Bone marrow (tissue), 2 donors: ENCODE measurements at places on chromosomes 5 and 9.

- DNase-seq, result no peak
These were observed 152.7 kb upstream of the GAS1 start for GRCh38 chr9:87100001-87100400.

DNA sequence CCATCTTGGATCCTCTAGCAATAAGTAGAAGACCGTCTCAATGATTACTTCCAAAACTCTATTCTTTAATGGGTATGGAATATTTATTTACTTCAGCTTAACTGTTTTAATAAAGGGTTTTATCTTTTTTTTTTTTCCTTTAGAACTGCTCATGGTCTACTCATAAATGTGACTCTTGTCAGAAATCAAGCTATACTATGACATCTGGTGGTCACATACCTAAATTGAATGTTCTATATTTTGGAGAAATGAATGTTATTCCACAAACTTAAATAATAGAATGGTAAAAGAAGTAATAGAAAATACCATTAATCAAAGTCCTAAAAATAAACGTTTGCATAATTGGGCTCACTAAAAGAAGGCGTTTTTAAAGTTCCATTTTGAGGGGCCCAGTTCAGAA lies 131.2 kb upstream of the PLCXD3 start:
- no peak for DNase-seq

DNA sequence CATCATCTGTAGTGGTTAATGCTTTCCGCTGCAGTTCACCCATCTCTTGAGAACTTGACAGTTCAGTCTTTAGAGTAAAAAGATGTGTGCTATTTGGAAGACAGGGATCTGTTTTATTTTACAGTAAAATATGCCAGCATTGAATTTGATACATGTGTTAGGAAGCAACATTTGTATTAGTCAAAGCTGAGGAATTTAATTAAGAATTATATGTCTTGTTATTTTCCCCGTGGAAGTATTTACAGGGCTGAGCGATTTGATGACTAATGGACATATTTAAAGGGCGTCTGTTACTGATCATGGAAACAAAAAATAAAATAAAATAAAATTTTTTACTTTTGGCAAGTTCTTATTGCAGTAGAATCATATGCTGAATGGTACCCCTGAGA lies 101.3 kb downstream of the PAM start:
- DNase-seq, result no peak

DNA sequence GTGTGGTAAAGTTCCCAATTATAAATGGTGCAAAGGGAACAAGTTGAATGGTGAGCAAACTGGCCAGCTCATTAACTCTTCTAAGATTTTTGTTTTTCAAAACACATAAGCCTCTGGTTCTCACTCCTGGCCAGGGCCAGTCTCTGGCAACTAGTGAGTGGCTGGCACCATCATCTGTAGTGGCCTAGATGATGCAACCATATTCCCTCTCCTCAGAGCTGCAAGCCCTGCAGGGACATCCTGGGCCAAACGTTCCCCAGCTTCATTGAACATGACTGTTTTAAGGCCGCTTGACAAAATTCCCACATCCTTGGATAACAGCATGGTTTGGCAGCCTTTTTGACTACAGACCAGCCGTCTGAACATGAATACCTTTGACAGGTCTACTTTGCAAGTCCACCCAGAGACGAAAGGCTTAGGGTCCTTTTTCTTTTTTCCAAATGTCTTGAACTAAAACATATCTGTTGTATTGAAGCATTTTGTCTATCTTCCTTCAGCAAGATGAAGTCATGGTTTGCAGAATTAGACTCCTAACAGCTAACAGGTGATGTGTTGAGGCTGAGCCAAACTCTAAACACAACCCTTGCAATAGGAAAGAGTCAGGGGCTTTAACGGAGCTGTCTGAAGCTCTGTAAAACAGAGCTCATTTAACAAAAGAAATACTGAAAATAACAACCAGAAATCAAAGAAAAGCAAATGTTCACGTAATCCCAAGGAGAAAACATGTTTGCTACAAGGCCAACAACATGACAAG lies 23.8 kb downstream of the MACROH2A1 start:
- no peak for DNase-seq

DNA sequence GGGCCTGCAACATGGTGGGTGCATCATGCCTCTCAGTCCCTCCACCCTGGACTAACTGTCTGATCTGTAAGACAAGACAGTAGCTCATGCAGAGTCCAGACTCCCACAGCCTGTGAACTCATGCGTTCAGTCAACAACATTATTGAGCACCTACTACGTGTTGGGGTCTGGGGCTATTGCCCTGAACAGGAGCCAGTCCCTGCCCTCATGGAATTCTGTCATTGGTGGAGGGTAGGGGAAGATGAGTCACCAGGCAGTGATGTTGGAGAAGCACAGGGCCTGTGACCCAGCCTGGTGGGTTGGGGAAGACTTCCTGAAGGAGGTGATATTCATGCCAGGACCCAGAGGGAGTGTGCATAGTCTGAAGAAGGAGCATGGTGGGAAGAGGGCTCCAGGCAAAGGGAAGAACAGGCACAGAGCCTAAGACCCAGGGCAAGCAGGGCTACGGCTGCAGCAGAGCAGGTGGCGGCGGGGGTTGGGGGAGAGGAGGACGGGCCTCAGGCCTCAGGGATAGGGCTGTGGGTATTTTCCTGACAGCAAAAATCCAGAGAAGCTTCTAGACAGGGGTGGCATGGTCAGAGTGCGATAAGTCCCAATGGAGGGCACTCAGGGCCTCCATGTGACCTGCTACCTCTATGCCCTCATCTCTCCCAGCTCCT lies 26.7 kb upstream of the PSD2 start:
- DNase-seq, result no peak

DNA sequence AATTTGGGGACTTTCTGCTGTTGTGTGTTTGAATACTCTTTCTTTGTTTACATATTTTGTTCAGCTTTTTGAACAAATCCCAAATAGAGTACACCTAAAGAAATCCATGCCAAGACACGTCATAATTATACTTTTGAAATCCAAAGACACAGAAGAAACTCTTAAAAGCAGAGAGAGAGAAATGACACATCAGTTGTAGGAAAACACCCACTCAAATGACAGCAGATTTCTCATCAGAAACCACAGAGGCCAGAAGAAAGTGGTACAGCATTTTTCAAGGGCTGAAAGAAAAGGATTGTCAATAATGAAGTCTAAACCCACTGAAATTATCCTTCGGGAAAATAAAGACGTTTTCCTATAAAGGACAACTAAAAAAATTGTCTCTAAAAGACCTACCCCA lies 378.6 kb downstream of the GADD45G start:
- DNase-seq, result no peak

GRCh38 chr9:135827301-135827700 lies 80.0 kb downstream of the CAMSAP1 start:
- DNase-seq, result no peak

- DNase-seq, result no peak
These were observed 196.9 kb downstream of the MAST4 start for GRCh38 chr5:66793049-66793448.
